ENCODE measurements at places on chromosomes 16 and 17. TPM values are rescaled to one million over a fixed set of nuclear protein-coding genes. Genes with fewer than 3 reads are reported as not detected.

GRCh38 chr17:57638284-57638683 is 106.8 kb downstream of the CCDC182 start:
- no peaks in the 10 kb centered on the region for H3K27me3 ChIP-seq
- H3K27ac ChIP-seq, result no peak overlapping the region
- no peaks in the 10 kb centered on the region for H3K36me3 ChIP-seq
- no peak for DNase-seq
- H3K4me3 ChIP-seq, result no peak overlapping the region

GRCh38 chr16:54287131-54288029 is 793 bp upstream of the IRX3 start:
- H3K4me1 ChIP-seq, result peaks cover 11% of the 10 kb centered on the region
- peaks cover 64% of the 10 kb centered on the region for H3K27me3 ChIP-seq
- no peaks in the 10 kb centered on the region for H3K36me3 ChIP-seq
- no peak for DNase-seq
- no peak overlapping the region for H3K27ac ChIP-seq

GRCh38 chr16:88939245-88939971 is 37.6 kb downstream of the CBFA2T3 start:
- peak; percentile 45 for DNase-seq
- peaks cover 15% of the 10 kb centered on the region for H3K36me3 ChIP-seq
- H3K4me1 ChIP-seq, result peaks cover 60% of the 10 kb centered on the region
- no peaks in the 10 kb centered on the region for H3K27me3 ChIP-seq
- H3K4me3 ChIP-seq, result peak overlapping the region; percentile 65

DNA sequence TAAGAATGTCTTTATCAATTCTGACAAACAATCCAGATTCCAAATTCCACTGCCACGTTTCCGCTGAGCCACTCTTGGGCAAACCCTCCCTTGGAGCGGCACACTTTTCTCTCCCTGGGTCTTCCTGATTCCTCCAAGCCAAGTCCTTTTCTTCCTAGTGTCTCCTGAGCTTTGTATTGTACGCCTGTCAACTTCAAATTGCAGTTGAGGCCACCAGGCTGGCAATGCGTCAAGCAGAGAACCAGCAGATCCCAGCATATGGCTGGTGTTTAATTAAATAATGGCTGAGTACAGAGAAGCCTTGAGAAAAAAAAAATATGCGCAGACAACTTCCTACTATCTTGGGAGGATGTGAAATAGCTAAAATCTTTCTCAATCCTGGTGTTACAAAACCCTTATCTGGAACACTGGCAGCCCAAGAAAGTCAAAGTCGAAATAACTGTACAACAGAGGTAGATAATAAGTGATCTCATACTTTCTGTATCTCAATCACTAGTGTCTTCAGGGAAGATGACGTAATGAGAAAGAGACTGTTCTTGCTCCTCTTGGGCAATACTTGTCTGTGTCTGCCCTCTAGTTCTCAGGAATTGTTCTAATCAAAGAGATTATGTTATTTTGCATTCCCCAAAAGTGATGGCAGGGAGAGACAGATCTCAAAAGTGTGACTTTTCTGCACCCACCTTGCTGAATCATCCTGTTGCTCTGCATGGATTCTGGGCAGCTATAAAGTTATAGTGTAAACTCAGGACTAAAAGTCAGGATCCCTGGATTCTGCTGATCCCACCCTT is 15.0 kb downstream of the SMIM36 start:
- H3K27me3 ChIP-seq, result no peaks in the 10 kb centered on the region
- no peaks in the 10 kb centered on the region for H3K36me3 ChIP-seq
- H3K4me1 ChIP-seq, result peaks cover 15% of the 10 kb centered on the region
- peak overlapping the region; percentile 55 for H3K27ac ChIP-seq

- H3K36me3 ChIP-seq, result no peaks in the 10 kb centered on the region
- peaks cover 33% of the 10 kb centered on the region for H3K4me1 ChIP-seq
- H3K27ac ChIP-seq, result peak overlapping the region; percentile 37
- peak; percentile 65 for DNase-seq
These were observed 107.6 kb upstream of the MED13 start for GRCh38 chr17:62172492-62173291.

GRCh38 chr16:64364894-64365293 is 757.0 kb downstream of the CDH11 start:
- H3K4me3 ChIP-seq, result no peak overlapping the region
- no peaks in the 10 kb centered on the region for H3K36me3 ChIP-seq
- no peak for DNase-seq
- no peak overlapping the region for H3K27ac ChIP-seq
- H3K4me1 ChIP-seq, result no peaks in the 10 kb centered on the region
- no peaks in the 10 kb centered on the region for H3K27me3 ChIP-seq

- peaks cover 7% of the 10 kb centered on the region for H3K4me1 ChIP-seq
- no peak overlapping the region for H3K27ac ChIP-seq
- H3K27me3 ChIP-seq, result no peaks in the 10 kb centered on the region
- H3K36me3 ChIP-seq, result peaks cover 100% of the 10 kb centered on the region
- no peak overlapping the region for H3K4me3 ChIP-seq
- DNase-seq, result no peak
These were observed 12.6 kb downstream of the UBN1 start for GRCh38 chr16:4859900-4860255.

GRCh38 chr16:83888672-83889044 is 10.3 kb upstream of the MLYCD start:
- no peaks in the 10 kb centered on the region for H3K4me1 ChIP-seq
- no peaks in the 10 kb centered on the region for H3K36me3 ChIP-seq
- DNase-seq, result no peak

DNA sequence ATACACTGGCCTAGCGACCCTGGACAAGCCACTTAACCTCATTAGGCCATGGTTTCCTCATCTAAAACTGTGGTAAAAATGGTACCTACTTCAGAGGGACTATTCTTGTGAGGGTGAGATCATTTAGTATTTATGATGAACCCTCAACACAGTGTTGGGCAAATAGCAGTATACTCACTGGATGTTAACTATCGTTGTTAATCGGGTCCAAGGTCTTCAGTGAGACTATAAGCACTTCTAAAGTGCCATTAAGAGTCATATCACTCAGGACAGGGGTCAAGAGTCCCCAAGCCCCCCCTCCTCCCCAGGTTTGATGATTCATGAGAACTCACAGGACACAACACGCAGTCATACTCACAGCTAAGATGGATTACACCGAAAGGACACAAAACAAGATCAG is 11.0 kb downstream of the TK2 start:
- no peaks in the 10 kb centered on the region for H3K27me3 ChIP-seq
- peaks cover 12% of the 10 kb centered on the region for H3K4me1 ChIP-seq
- no peak overlapping the region for H3K27ac ChIP-seq
- H3K36me3 ChIP-seq, result peaks cover 51% of the 10 kb centered on the region

GRCh38 chr17:29835435-29836351 is 94.3 kb downstream of the SSH2 start:
- no peaks in the 10 kb centered on the region for H3K27me3 ChIP-seq
- no peak overlapping the region for H3K4me3 ChIP-seq
- H3K36me3 ChIP-seq, result no peaks in the 10 kb centered on the region
- H3K4me1 ChIP-seq, result peaks cover 28% of the 10 kb centered on the region
- peak; percentile 90 for DNase-seq

DNA sequence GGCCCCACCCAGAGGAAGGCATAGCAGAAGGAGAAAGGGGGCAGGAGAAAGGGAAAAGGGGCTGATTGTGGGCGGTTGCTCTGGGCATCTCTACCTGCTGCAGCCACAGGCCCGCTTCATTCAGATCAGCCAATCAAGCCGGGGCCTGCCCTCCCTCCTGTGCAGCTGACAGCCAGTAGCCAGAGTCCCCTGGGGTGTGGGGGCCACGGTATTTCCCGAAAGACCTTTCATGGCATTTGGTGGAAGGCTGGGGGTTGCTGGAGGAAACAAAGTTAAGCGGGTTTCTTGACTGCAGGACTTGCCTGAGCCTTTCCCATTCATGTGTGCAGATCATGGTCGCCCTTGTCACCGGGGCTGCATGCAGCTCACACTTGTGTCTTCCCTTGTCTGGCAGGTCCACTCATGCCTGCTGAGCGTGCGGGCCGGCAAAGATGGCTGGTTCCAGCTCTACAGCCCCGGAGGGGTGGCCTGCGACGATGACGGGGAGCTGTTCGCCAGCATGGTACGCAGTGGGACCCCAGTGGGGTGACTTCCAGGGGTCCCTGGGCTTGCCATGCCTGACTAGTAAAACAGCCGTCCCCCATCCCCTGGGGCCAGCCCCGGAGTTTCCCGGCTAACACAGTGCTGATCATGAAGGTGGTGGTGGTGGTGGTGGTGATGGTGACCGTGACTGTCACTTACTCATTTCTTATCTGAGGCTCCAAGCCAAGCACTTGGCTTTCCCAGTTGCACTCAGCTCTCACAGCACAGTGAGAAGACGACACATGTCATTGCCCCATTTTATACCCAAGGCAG is 82.7 kb upstream of the PLCG2 start:
- no peaks in the 10 kb centered on the region for H3K4me1 ChIP-seq
- peaks cover 100% of the 10 kb centered on the region for H3K36me3 ChIP-seq
- no peaks in the 10 kb centered on the region for H3K27me3 ChIP-seq
- H3K27ac ChIP-seq, result peak overlapping the region; percentile 51
- H3K4me3 ChIP-seq, result no peak overlapping the region

DNA sequence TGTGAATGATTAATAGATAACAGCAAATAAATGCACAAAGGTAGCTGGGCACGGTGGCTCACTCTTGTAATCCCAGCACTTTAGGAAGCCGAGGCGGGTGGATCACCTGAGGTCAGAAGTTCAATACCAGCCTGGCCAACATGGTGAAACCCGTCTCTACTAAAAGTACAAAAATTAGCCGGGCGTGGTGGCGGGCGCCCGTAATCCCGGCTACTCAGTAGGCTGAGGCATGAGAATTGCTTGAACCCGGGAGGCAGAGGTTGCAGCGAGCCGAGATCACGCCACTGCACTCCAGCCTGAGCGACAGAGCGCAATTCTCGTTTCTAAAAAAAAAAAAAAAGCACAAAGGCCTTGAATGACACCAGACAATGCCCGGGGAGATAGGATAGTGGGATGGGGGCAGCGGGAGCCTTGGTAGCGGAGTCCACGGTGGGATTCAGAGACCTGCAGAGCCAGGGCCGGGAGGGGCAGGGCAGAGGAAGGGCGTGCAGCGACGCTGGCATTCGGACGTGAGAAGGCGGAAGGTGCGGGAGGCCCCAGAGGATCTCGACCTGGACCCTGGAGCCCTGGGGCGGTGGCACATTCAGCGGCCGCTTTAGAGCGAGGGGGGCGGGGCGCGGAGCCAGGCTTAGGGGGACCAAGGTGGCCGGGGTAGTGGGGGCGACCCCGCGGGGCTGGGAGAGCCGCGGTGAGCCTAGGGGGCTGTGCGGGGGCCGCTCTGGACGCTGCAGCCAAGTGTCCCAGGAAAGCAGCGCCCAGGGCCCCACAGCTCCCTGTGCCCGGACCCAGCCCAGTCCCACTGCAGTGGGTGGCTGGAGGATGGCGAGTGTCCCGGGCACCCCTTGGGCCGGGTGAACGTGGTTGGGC is 999 bp upstream of the FLYWCH2 start:
- H3K4me3 ChIP-seq, result peak overlapping the region; percentile 48
- H3K27me3 ChIP-seq, result no peaks in the 10 kb centered on the region
- H3K36me3 ChIP-seq, result no peaks in the 10 kb centered on the region
- peak overlapping the region; percentile 70 for H3K27ac ChIP-seq
- H3K4me1 ChIP-seq, result peaks cover 13% of the 10 kb centered on the region

GRCh38 chr17:20083156-20083859 is 74.1 kb downstream of the SPECC1 start:
- peak overlapping the region; percentile 9 for H3K27ac ChIP-seq
- no peak for DNase-seq
- peaks cover 22% of the 10 kb centered on the region for H3K36me3 ChIP-seq
- no peaks in the 10 kb centered on the region for H3K4me1 ChIP-seq

DNA sequence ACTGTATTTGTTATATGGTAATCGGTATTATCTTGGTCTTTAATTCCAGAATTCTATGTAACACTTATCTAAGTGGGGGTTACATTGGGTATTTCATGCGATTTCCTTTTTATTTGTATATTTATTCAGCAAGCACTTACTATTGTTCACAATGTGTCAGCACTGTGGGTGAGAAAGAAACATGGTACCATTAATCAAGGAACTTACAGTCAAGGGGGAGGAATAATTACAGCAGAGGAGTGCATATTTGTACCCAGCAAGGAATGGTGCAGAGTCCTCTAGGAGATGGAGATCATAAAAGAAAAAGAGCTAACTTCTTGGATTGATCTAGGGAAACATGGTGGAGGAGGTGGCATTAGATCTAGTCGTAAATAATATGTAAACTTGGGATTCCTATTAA is 117.0 kb upstream of the KCNJ16 start:
- no peak for DNase-seq
- H3K4me3 ChIP-seq, result no peak overlapping the region
- no peak overlapping the region for H3K27ac ChIP-seq

GRCh38 chr16:20147091-20147490 is 73.4 kb upstream of the GPR139 start:
- H3K4me1 ChIP-seq, result no peaks in the 10 kb centered on the region
- no peak for DNase-seq
- no peak overlapping the region for H3K27ac ChIP-seq
- no peak overlapping the region for H3K4me3 ChIP-seq
- no peaks in the 10 kb centered on the region for H3K36me3 ChIP-seq

DNA sequence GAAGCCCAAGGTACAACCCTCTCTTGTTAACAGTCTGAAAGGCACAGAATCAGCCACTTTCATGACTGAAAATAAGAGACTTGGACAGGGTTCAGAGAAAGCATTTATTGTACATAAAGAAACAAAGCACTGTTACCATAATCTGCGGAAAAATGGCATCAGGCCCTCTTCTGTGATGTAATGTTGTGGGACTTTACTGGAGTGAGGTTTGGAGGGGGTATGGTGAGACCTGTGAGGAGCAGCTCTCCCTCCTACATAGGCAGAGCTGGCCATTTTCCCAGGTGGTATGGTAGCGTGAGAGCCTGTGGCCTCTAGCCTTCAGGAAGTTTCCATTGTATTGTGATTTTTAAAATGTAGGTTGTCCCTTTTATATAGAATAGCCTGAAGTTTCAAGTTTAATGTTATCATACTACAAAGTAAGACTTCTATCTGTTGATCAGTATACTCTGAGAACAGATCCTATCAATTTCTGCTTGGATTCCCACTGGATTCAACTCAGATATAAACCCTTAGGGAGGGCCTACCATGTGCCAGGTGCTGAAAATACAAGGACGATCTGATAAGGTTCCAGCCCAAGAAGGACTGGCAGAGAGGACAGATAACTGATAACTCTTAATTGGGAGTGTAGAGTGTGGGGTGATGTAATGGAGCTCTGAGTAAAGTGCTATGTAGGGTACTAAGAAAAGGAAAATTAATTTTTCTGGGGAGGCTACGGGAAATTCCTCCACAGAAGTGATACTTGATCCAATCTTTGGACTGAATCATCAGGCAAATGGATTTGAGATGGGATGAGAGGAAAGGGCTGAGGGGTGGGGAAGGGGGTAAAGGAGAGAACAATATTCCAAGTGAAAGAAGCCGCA is 4.1 kb upstream of the YPEL2 start:
- no peak overlapping the region for H3K4me3 ChIP-seq
- no peak for DNase-seq
- H3K27me3 ChIP-seq, result no peaks in the 10 kb centered on the region
- H3K36me3 ChIP-seq, result no peaks in the 10 kb centered on the region
- H3K27ac ChIP-seq, result no peak overlapping the region
- peaks cover 33% of the 10 kb centered on the region for H3K4me1 ChIP-seq

Gene KRT17
- polyA plus RNA-seq, result 0.49 TPM

Gene FHOD1
- polyA plus RNA-seq, result 152 TPM

Gene HNF1B
- not detected for polyA plus RNA-seq

Gene WSCD1
- not detected for polyA plus RNA-seq

Gene ABCC6
- polyA plus RNA-seq, result 14.7 TPM

Gene ZNF668
- polyA plus RNA-seq, result 3.8 TPM

Gene FBXO39
- not detected for polyA plus RNA-seq

Gene SLC52A1
- not detected for polyA plus RNA-seq

Gene TEDC2
- 0.28 TPM for polyA plus RNA-seq

Gene CSH2
- polyA plus RNA-seq, result not detected

Gene CDH15
- polyA plus RNA-seq, result not detected

Gene ZP2
- polyA plus RNA-seq, result not detected

Gene VWA3A
- polyA plus RNA-seq, result not detected

Gene TUBG1
- polyA plus RNA-seq, result 7.5 TPM
